ENCODE measurements at places on chromosomes 6 and 20. TPM values are rescaled to one million over a fixed set of nuclear protein-coding genes. Genes with fewer than 3 reads are reported as not detected.

GSTA2 gene
- total RNA-seq: not detected

PAX1 gene
- not detected for total RNA-seq

CST9L gene
- not detected for total RNA-seq

ABHD16B gene
- total RNA-seq: not detected

PDE7B gene
- 37.7 TPM for total RNA-seq

Measured in glomerular endothelial cell (primary cell).